ENCODE measurements at places on chromosomes 11 and 22.

DNA sequence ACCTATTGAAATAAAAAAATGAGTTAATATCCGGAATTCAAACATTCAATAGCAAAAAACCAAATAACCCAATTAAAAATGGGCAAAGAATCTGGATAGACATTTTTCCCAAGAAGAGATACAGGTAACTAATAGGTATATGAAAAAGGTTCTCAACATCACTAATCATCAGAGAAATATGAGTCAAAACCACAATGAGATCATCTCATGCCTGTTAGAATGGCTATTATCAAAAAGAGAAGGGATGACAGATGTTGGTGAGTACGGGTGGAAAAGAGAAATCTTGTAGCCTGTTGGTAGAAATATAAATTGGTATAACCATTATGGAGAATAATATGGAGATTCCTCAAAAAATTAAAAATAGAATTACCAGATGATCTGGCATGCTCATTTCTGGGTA lies 26.9 kb upstream of the OR6M1 start:
- DNase-seq, result no peak

DNA sequence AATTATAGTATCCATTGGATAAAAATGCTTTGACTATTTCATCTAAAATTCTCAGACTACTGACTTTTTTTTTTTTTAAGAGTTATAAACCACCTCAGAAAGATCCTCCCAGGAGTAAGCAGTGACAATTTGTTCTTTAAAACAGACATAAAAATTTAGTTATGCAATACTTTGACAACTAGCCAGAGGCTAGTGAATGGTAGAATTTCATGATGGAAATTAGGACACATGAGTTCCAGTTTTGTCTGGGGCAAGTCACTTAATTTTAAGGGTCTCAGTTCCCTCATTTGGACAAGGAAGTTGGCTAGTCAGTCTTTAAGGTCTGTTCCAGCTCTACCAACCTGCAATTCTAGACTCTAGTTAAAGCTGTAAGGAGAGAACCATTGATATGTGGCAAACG lies 2.9 kb downstream of the IL18 start:
- DNase-seq, result no peak

DNA sequence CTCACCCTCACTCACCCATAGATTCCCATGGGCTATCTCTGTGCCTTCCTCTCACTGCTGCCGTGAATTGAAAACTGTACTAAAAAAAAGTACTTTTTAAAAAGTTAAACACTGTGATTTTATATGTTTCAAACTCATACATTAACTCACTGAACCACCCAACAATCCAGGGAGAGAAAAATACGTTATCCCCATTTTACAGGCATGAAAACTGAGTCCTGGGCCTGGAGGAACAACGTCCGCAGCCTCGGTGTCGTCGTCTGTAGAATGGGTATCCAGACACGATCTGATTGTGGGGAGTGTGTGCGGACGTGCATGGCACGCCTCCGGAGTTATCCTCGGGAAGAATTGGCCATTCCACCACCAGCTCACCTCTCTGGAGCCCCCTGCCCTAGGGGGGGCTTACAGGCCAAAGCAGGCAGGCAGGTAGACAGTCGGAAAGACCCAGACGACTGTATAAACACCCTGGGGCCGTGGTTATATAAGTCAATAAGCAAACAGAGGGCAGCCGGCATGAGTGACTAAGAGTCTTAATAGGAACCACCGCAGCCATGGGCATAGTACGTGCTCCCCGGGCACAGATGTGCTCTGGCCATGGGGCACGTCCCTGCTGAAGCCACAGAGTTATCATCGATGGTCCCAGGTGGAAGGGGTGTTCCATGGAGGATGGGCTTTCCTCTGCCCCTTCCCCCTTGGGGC lies 7.1 kb upstream of the PDGFB start:
- DNase-seq, result no peak

DNA sequence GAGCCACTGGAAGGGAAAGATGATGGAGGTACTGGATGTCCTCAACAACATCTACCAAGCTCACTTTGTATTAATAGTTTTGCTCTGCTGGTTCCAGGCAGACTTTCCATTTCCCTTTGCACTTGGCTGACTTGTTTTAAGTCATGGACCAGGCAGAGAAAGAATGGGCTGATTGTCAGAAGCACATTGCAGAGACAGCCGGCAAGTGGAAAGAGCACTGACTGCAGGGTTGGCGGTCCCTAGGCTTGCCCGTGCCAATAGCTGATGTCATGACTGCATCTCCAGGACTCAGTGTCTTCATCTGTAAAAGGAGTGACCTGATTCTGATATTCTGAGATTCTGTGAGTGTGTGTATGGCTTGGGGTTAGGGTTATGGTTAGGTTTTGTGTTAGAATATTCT lies 20.9 kb upstream of the NNMT start:
- no peak for DNase-seq

DNA sequence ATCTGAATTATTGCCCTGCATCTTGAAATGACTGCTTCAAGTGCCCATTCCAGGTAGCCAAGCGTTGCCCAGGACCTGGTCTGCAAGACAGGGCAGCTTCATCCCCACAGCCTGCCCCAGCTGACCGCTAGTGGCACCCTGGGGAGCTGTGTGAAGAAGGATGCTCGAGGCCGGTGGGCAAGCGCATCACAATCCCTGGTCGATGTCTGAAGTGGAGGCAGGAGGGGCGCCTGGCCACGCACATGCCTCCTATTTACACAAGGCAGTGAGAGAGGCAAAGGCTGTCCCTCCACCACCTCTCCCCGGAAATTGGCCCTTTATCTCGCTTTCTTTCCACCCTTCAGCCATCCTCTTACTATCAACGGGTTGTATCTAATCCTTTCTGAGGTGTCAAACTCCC lies 28.1 kb upstream of the PHF21A start:
- no peak for DNase-seq

- DNase-seq, result no peak
Observed at GRCh38 chr11:88179141-88179540, 3.9 kb upstream of the RAB38 start.

GRCh38 chr11:105456950-105457349 lies 152.9 kb upstream of the GRIA4 start:
- no peak for DNase-seq

GRCh38 chr11:106748059-106748458 lies 270.2 kb downstream of the GUCY1A2 start:
- no peak for DNase-seq

DNA sequence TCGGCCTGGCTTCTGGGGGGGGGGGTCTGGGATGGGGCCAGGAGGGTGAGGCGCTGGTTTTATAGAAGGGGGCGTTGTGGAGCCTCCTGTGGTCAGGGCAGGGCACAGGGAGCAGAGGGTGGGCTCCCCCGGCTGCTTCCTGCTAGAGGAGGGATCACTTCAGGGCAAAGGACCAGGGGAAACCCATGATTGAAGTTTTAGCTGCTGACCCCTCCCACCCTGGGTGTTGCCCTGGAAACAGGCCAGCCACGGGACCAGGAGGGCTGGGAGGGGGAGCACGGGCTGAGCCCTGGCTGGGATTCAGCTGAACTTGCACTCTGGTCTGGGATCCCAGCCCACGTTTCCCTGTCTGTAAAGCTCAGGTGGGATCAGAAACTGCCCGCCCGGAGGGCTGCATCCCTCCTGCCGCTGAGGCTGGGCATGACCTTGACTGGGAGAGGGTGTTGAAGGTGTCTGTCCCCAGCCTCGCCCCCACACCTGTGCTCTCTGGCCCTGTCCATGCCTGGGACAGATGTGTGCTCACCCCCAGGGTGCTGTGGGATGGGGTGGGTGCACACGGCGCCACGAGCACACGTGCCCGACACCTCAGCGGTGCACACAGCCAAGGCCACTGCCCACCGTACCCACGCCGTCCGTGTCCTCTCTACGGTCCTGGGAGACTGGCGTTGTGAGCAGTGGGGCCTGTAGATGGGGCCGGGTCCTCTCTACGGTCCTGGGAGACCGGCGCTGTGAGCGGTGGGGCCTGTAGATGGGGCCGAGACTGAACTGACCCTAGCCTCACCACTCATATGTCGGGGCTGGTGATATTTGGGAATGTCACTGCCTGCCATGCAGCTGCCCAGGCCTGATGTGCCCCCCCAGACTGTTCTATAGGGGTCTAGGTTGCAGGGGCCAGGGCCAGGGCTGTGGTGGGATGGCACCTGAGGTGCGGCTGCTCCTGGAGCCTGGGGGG lies 2.3 kb downstream of the TSPAN4 start:
- no peak for DNase-seq

GRCh38 chr11:107203656-107204055 lies 185.4 kb upstream of the GUCY1A2 start:
- no peak for DNase-seq

DNA sequence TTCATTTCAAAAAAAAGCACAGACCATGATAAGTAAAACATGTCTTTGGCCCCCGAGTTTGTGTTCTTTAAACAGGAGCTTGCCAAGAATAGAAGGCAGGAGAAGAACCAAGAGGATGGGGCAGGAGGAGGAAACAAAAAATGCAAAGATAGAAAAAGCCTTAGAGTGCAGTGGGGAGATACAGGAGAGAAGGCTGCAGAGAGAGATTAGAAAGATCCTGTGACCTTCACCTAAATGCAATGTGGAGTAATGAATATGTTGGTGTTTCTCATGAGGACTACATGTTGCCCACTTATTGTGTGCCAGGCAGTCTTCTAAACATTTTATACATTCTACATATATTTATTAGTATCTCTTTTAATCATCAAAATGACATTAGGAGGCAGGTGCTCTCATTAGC lies 2.3 kb upstream of the APLNR start:
- DNase-seq, result no peak

DNA sequence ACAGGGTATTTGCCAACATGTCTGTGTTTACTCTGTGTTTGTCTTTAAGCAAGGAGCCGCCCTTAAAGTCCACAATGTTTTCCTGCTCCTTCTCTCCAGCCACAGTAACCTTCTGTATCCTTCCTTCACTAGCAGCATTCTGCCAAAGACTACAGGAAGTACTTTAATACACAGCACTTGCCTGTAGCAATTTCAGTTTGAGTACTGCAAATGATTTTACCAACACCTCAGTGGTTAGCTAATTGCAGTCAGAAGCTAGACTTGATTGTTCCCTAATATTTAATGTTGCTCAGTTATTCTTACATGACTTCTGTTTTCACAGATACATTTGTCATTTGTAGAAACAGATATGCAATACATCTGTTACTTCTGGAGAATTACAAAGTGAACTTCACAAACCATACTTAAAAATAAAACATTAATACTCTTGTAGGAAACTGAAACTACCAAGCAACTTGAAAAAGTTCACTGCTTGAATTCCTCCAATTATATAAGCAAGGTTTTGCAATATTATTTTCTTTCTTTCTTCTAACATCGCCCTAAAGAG lies 69.1 kb downstream of the FCHSD2 start:
- DNase-seq, result no peak

DNA sequence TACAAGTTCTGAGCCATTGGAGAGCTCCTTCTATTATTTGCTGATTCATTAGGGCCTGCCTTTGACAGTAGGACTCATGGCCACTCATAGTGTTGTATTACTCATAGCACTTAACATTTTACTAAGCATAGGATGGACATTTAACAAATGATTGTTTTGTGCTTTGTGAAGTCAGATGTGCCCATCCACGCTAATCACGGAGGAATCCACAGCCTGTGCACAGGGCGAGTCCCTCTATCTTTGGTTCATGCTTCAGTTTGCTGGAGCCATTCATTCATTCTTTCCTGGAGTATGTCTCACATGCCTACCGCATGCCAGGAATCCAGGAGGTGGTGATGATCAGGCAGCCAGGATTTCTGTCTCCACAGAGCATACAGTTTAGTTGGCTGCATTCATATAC lies 254.1 kb downstream of the NTM start:
- no peak for DNase-seq

DNA sequence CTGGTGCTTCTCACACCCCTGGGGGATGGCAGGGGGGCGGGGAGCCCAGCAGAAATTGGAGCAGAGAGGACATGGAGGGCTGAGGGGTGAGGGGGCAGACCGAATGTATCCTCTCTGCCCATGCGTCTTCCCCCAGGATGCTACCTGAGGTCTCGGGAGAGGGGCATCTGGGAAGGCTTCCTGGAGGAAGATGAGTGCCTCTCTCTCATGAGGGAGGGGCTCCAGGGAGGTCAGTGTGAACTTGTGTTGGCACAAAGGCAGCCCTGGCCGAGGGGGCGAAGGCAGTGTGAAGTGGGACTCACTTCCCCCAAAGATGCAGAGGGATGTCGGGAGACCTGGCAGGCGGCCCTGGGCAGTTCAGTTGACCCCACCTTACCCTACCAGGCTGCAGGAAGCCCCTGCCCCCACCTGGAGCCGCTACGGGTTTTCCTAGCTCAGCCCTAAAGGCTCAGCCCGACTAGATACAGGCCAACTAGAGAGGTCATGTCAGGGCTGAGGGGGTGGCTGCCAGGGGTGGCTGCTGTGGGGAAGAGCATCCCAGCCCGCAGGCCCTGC lies 10.4 kb downstream of the ASCL2 start:
- no peak for DNase-seq

DNA sequence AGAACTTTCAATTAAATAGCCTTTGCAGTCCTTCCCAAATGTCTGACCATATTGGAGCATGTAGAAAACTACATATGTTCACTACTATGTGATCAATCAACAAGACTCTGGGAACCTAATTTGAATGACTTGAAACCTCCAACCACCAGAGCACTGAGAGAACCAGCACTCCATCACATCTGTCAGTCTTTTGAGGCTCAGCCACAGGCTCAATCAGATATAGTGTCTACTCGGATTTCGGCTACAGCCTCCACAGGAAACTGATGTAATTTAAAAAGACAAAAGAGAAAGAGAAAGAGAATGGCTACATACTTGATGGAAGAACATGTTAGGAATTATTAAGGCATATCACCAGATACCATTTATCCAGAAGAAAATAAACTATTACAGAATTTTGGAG lies 859.0 kb downstream of the FAM181B start:
- no peak for DNase-seq

DNA sequence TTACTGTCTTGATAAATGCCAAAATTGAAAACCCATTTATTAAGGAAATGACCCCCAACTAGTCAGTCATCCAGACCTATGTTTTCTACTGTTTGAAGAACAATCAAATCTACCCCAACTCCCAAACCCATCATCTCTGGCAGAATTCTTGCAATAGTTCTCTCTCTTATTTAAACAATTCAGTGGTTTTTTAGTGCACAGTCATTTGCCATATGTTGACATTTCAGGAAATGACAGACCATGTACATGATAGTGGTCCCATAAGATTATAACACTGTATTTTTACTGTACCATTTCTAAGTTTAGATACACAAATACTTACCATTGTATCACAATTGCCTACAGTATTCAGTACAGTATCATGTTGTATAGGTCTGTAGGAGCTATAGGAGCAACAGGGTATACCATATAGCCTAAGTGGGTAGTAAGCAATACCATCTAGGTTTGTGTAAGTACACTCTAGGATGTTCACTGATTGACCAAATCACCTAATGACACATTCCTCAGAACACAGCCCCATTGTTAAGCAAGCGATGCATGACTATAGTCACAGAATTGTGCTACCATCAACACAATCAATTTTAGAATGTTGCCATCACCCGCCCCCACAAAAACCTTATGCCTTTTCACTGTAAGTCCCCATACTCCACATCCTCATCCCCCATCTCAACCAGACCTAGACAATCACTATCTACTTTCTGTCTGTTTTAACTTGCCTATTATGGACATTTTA lies 41.8 kb downstream of the MMP20 start:
- no peak for DNase-seq
